Foreskin keratinocyte (primary cell): ENCODE measurements at places on chromosomes 2 and 18. TPM values are rescaled to one million over a fixed set of nuclear protein-coding genes. Genes with fewer than 3 reads are reported as not detected.

DNA sequence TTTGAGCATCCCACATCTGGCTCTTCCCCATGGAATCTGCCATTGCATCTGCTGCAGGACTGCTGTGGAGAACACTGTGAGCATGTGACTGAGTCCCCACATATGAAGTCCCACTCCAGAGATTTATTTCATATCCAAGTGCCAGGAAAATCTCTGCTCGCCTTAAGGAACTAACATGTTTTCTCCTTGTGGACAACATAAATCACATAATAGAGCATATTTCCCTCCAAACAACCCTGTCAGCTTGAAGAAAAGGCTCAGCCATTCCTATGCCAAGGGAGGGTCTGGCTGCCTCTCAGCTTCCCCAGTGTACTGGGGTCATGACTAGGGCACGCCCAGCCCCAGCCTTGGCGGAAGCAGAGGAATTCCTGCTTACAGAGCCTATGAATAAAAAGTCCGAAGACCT is 193.7 kb downstream of the DNER start:
- DNase-seq = no peak

The PROKR1 gene
- not detected in 2 replicates for total RNA-seq

The ALLC gene
- not detected in 2 replicates for total RNA-seq

- no peak for DNase-seq
Measured at GRCh38 chr2:7243276-7243675, 326.1 kb downstream of the RNF144A start.

The NR4A2 gene
- total RNA-seq = 0.31 and 0.32 TPM in 2 replicates

DNA sequence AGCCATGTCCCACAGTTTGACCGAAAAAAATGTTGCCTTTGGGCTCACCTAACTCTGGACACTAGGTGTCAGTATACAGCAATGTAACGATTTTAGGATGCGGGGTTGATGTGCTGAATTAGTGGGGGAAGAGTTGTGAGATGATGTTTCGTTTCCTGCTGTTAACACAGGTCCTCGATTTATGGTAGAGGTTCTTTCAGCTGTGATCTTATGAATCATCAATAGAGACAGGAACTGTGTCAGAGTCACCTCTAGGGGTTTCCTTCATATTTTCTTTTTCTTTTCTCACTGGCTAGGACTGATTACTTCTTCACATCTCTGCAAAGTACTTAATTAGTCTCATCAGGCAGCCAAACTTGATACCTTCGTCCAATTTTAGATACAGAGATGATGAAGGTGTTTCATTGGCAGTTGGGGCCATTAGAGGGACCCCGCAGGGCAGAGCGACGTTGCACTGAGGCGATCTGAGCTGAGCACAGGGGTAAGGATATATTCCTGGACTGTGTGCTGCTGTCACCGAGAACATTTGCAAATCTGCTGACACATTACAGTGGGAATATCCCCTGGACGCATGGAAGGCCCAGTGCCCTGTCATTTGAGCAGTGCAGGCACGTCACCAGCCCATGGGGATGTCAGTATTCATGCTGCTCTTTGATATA is 10.2 kb upstream of the MMADHC start:
- peak; percentile 88 for DNase-seq

DNA sequence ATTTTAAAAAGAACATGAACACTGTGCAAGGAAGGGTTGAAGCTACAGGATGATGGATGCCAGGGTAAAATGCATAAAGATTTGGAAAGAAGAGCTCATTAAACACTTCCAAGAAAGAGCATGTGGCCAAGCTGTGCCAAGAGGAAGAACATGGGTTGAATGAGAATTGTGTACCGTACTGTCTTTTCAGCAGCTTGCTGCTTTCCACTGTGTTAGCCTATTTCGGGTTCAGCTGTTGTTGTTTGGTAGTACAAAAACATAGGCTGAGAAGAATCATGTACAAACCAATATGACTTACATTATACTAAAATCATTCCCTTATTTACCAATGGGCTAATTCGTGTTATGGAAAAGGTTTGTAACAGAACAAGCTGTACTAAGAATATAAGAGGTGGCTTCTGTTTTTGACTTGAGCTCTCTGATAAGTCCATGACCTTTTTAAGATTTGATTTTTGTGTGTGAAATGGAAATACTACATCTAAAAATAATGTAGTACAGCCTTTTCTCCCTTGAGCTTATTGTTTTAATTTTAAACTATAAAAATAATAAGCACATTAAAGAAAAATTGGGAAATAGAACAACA is 188.3 kb upstream of the STON1 start:
- no peak for DNase-seq

The PIK3C3 gene
- total RNA-seq = 35.5 and 40.3 TPM in 2 replicates

- no peak for DNase-seq
Measured at GRCh38 chr2:81235601-81236000, 931.0 kb upstream of the LRRTM1 start.

- DNase-seq = peak; percentile 14
Measured at GRCh38 chr2:222523783-222524544, 99.6 kb downstream of the SGPP2 start.

The C2orf66 gene
- 0.14 TPM in 2 replicates for total RNA-seq

DNA sequence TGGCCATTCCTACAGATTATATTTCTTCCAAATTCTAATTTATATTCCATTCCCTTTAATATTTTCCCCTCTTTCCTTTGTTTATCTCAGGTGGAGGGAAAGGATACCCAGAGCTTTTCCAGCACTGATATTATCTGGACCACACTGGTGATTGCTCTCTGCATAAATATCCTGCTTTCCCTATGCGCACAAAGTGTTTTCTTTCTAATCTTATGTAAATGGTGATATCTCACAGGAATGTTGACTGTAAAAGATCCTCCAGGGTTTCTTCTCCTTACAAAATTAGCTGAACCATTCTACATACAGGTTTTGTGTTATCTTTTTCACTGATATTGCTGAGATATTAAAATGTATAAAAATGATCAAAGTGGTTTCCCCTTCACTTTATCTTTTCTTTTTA is 59.1 kb upstream of the GALNT13 start:
- DNase-seq = no peak

- DNase-seq = no peak
Measured at GRCh38 chr18:41373612-41374011, 581.4 kb upstream of the PIK3C3 start.
